ENCODE measurements at places on chromosomes 2 and 18. TPM values are rescaled to one million over a fixed set of nuclear protein-coding genes. Genes with fewer than 3 reads are reported as not detected.
A peak's percentile ranks its signal among the peaks of the same experiment; 100 is the strongest.

The CACNB4 gene
- total RNA-seq, result 3.3 TPM

GRCh38 chr2:204732019-204732418, 186.7 kb downstream of the PARD3B start:
- DNase-seq, result no peak

- no peak for DNase-seq
These were observed 108.6 kb upstream of the TEKT4 start for GRCh38 chr2:94762600-94762999.

DNA sequence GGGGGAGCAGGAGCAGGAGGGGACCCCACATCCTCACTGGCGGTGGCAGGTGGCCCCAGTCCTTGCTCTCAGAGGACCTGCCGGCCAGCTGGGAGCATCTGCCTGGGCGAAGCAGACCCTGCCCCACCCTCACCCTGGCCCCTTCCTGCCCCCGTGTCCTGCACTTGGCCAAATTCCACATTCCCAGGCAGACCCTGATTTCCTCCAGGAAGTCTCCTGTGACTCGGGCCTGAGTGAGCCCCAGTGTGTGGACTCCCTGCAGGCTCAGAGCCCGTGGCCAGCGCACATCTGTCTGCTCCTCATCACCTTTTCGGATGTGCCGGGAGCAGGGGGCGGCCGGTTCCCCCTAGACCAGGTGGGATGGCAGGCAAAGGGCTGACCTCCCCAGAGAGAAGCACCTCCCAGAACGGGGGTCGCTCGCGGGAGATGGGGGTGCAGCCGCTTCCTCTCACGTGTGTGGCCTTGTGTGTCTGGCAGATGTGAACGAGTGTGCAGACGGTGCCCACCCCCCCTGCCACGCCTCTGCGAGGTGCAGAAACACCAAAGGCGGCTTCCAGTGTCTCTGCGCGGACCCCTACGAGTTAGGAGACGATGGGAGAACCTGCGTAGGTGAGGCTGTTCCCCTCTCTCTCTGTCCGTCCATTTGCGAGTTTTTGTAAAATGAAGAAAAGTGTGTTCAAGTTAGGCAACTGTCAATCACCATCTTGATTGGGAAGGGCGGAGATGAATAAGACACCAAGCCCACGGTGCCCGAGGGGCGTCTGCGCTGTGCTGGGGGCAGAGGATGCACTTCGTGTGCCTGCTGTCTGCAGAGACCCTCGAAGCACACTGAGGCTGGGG, 90.4 kb downstream of the TPO start:
- DNase-seq, result peak; percentile 18

The TTR gene
- not detected for total RNA-seq

DNA sequence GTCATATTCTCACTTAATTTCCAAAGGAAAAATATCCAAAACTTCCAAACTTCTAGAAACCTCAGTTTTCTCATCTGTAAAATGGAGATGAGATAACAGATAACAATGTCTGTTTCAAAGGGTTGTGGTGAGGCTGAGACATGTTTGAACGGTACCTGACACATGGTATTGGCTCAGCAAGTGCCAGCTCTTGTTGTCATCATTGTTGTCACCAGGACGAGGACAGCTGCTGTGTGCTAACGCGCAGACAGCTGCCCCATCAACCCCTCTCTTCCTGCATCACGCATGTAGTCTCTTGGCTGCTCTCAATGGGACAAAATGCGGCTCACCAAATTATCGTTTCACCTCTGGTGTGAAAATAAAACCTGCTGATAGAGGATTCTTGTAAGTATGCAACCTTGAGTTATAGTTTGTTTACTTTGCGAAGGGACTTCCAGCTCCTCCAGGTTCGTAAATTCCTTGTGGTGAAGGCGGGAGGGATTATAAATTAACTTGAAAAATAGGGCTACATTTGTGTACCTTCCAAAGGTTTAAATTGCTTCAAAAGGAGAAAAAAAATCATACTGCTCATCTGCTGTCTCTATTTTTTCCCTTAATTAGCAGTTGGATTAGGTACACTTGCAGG, 605.4 kb downstream of the BCL11A start:
- no peak for DNase-seq

DNA sequence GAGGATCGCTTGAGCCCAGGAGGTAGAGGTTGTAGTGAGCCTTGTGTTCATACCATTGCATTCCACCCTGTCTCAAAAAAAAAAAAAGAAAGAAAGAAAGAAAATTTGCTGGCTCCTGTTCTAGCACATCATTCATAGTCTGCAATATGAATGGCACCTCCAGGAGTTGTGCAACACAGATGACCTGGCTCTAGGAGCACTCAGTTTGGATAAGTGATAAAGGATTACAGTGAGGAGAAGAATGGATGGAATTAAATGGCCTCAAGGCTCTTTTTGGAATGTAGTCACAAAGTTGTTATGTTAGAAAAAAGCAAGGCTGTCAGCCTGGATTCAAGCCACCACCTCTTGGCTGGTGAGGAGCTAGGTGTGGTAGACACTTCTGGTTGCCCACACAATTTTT, 21.5 kb upstream of the SPRED2 start:
- DNase-seq, result no peak

The CPO gene
- total RNA-seq, result not detected

DNA sequence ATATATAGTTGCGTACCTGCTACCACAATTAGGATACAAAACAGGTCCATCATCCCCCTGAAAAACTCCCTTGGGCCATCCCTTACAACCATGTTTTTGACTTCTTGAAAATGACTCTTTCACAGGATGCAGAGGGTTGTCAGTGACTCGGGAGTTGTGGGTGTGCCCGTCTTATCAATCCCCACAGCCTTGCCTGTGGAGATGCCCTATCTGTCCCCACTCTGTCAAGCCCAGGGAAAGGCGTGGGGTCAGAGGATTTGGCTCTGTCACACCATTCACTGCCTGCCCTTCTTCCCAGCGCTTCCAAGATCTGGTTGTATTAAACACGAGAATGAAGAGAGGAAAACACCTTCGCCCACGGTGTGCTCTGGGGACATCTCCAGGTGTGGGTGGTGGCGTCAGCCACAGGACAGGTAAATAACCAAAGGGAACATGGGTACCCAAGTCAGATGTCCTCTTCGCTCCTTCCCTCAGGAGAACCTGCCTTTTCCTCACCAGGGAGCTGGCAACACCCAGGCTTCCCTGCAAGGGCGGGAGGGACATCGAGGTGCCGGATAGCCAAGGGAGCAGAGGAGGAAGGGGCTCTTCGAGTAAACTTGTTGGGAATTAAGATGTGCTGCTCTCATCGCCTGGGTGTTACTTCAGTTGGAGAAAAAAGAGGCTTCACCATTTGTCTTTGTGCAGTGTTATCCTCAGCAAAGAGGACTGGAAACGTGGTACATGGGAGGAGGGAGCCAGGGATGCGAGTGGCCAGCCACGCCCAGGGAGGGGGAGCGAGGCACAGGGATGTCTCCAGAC, 100.3 kb downstream of the B3GNT2 start:
- no peak for DNase-seq

- no peak for DNase-seq
These were observed 167.9 kb upstream of the SPATS2L start for GRCh38 chr2:200138391-200139124.

GRCh38 chr2:225602205-225602604, 202.7 kb downstream of the NYAP2 start:
- no peak for DNase-seq

The CMPK2 gene
- total RNA-seq, result 4.5 TPM

DNA sequence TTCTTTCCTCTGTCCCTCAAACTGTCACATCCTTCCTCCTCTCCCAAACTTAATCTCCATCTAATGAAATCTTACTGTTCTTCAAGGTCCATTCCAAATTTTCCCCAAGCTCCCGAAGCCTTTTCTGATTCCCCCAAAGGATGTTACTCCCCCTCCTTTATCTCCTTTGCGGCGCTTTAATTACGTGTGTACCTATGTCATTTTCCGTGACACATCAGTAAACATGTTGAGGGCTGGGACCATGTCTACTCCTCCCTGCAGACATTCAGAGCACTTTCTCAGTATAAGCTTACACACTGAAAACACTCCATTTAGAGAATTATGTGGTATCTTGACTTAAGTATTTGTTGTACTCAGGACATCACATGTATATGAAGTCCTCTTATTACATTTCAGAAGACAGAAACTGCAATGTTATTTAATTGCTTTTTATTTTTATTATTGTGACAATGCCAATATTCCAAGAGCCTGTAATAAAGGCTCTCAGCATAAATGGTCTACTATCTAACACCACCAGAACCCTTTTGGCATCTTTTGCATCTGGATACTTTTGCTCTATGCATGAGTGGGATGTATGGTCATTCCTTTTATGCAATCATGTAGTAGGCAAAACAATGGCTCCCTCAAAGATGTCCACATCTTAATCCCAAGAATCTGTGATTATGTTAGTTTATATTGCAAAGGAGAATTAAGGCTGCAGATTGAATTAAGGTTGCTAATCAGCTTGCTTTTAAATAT, 1.8 kb downstream of the NMI start:
- DNase-seq, result no peak

DNA sequence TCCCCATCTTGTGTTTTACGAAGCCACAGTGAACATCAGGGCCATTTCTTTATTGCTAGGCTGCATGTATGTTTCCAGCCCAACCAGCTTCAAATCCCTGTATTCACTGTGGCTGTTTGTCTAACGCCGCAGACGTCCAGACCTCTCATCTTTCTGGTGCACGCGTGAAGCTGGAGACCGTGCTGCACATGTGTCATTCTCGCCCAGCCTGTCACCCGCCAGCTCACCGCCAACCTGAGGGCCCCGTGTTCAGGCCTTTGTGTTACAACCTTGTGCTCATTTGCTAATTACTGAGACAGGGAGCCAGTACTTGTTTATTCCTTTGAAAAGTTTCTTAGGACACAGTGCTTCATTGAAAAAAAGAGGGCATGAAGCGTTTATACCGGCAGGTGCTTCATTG, 21.4 kb downstream of the SALL3 start:
- no peak for DNase-seq

- DNase-seq, result no peak
These were observed 11.8 kb downstream of the MAPRE3 start for GRCh38 chr2:26982102-26982742.

The STARD7 gene
- total RNA-seq, result 109 TPM

The ADAM23 gene
- 6.9 TPM for total RNA-seq

The REG3A gene
- not detected for total RNA-seq

Measured in mesothelial cell of epicardium (in vitro differentiated cells).